Aorta (tissue), 5 donors: ENCODE measurements at places on chromosomes 11 and 22. TPM values are rescaled to one million over a fixed set of nuclear protein-coding genes. Genes with fewer than 3 reads are reported as not detected.

Gene PGA5
- total RNA-seq = not detected

Gene MOGAT2
- total RNA-seq = not detected

- H3K36me3 ChIP-seq = no peaks in the 10 kb centered on the region
- H3K4me3 ChIP-seq = peak overlapping the region; percentile 16
- H3K4me1 ChIP-seq = no peaks in the 10 kb centered on the region
- peak; percentile 92 for DNase-seq
- no peaks in the 10 kb centered on the region for H3K27me3 ChIP-seq
These were observed 952 bp upstream of the CATSPERZ start for GRCh38 chr11:64298966-64299846.

- H3K4me3 ChIP-seq = no peak overlapping the region
- DNase-seq = no peak
- H3K4me1 ChIP-seq = no peaks in the 10 kb centered on the region
- no peaks in the 10 kb centered on the region for H3K36me3 ChIP-seq
These were observed 6.3 kb downstream of the C22orf31 start for GRCh38 chr22:29055192-29055830.

GRCh38 chr11:1751999-1752906 lies 1.9 kb upstream of the IFITM10 start:
- H3K4me3 ChIP-seq = no peak overlapping the region
- no peak overlapping the region for H3K27ac ChIP-seq
- DNase-seq = peak; percentile 74
- H3K4me1 ChIP-seq = no peaks in the 10 kb centered on the region
- H3K36me3 ChIP-seq = peaks cover 4% of the 10 kb centered on the region
- no peaks in the 10 kb centered on the region for H3K27me3 ChIP-seq

- no peaks in the 10 kb centered on the region for H3K27me3 ChIP-seq
- no peaks in the 10 kb centered on the region for H3K36me3 ChIP-seq
- DNase-seq = no peak
- no peak within 1 kb of the TSS for H3K4me3 ChIP-seq
- H3K4me1 ChIP-seq = no peaks in the 10 kb centered on the region
- H3K27ac ChIP-seq = no peak within 1 kb of the TSS
These were observed at the start of gene MS4A15 for GRCh38 chr11:60756307-60757032. Gene MS4A15, plus strand, starts transcription at chr11:60756867. Its CDS starts 6,867 bp downstream, at chr11:60763734.

- no peak overlapping the region for H3K27ac ChIP-seq
- DNase-seq = no peak
- H3K36me3 ChIP-seq = no peaks in the 10 kb centered on the region
- H3K27me3 ChIP-seq = no peaks in the 10 kb centered on the region
- no peak overlapping the region for H3K4me3 ChIP-seq
These were observed 719.6 kb downstream of the BRD1 start for GRCh38 chr22:49107961-49108530.

DNA sequence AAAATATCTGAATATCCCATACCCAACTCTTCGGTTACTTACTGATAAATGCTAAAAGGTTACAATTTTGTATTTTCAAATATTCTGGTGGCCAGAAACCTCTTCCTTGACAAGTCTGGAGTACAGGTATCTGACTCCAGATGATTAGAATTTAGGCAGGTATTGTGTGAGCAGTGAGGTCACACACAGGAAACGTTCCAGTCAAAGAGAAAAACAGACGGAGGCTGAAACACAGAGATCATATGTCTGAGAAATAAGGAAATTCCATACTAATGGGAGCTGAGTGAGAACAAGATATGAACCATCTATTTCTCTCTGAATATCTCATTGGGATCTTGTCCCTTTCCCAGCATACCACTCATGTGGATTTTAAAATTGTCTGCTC lies 89.4 kb upstream of the IGLL5 start:
- no peaks in the 10 kb centered on the region for H3K27me3 ChIP-seq
- no peaks in the 10 kb centered on the region for H3K4me1 ChIP-seq
- no peak overlapping the region for H3K4me3 ChIP-seq
- no peak overlapping the region for H3K27ac ChIP-seq
- no peaks in the 10 kb centered on the region for H3K36me3 ChIP-seq
- DNase-seq = no peak
